ENCODE measurements at places on chromosomes 12 and 14. TPM values are rescaled to one million over a fixed set of nuclear protein-coding genes. Genes with fewer than 3 reads are reported as not detected.

- DNase-seq, result no peak
Measured at GRCh38 chr12:102564026-102564425, 83.7 kb upstream of the IGF1 start.

DNA sequence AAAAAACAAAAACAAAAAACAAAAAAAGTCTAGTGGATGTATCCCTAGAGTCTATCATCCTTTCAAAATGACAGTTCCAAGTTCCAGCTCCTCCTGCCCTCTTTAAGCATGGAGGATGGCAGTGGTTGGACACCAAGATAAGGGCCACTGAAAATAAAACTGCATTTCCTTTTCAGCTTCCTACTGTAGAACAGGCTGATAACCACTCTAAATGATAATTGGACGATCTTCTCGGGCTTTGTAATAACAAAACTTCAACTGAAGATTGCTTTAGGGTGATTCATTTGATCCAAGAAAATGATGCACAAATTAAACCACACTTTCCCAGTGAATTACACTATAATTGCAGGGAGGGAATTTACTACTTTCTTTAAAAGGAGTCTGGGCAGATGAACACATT, 42.2 kb upstream of the CRACR2A start:
- no peak for DNase-seq

- no peak for DNase-seq
Measured at GRCh38 chr14:25150934-25151790, 101.2 kb upstream of the STXBP6 start.

- no peak for DNase-seq
Measured at GRCh38 chr12:130746546-130746945, 30.4 kb upstream of the RIMBP2 start.

GRCh38 chr12:121095544-121096198, 37.0 kb upstream of the P2RX7 start:
- peak; percentile 78 for DNase-seq

- DNase-seq, result peak; percentile 88
Measured at GRCh38 chr14:77051116-77051515, 22.6 kb upstream of the IRF2BPL start.

DNA sequence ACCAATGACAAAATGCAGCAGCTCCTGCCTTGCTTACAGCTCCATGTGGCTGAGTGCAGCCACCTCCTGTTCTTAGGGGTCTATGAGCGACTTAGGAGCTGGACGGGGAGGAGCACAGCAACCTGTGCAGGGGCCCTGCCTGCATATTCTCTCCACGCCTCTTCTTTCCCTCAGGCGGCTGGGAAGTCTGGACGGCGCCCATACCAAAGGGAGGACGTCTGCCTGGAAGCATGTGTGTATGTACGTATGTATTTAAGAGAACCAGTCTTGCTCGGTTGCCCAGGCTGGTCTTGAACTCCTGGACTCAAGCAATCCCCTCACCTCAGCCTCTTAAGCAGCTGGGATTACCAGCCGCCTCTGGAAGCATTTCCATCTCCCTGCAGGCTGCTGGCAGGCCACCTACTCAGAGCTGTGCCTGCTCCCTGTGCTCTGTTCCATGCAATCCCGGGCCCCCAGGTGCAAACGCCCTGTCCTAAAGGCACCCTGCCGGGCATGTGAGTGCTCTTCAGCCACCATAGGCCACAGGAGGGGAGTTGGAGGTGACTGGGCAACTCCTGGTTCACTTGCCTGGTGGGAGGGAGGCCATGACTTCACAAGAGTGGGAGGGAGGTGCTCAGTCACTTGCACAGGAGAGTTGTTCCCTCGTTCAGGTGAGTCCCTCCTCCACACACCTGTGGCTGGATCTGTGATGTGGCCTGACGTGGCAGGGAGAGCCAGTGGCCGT, 44.3 kb downstream of the KCNA5 start:
- no peak for DNase-seq

DNA sequence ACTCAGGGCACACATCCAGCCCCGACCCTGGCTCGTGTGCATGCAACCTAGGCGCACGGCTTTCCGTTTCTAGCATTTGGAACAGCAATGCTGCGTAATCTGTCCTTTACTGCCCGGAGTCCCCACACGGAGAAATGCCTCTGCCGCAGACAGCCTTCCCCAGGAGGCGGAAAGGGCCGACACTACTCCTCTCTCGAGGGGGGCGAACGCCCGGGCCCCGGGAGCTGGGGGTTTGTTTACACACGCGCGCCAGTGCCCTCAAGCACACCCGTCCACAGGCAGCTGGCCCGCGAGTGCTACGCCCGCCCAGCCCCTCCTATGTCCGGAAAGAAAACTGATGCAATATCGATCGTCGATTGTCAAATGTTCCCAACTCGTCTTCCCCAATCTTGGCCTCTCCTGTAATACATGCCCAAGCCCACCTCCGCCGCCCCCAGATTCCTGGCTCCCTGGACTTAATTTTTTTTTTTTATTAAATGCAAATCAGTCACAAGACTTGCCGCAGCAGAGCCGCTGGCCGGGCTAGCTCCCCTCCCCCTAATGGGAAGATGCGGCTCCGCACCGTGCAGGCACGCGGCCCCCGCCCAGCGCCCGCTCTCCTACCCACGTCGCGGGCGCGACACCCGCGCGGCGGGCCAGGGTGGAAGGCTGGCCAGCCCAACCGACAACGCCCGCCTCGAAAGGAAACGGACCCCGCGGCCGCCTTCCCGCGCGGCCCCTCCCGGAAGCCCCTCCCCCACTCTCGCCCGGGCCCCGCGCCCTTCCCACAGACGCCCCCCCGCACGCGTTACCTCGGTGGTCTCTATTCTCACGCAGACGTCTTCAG, 642 bp downstream of the SLC38A2 start:
- DNase-seq, result peak; percentile 72

DNA sequence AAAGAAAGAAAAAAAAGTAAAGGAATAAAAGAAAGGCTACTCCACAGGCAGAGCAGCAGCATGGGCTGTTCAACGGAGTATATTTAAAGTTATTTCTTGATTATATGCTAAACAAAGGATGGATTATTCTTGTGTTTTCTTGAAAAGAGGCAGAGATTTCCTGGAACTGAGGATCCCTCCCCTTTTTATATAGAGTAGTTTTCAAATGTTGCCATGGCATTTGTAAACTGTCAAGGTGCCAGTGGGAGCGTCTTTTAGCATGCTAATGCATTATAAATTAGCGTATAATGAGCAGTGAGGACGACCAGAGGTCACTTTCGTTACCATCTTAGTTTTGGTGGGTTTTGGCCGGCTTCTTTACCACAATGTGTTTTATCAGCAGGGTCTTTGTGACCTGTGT, 383.0 kb downstream of the PCNX1 start:
- DNase-seq, result no peak

- no peak for DNase-seq
Measured at GRCh38 chr12:45203767-45204166, 12.1 kb upstream of the ANO6 start.

DNA sequence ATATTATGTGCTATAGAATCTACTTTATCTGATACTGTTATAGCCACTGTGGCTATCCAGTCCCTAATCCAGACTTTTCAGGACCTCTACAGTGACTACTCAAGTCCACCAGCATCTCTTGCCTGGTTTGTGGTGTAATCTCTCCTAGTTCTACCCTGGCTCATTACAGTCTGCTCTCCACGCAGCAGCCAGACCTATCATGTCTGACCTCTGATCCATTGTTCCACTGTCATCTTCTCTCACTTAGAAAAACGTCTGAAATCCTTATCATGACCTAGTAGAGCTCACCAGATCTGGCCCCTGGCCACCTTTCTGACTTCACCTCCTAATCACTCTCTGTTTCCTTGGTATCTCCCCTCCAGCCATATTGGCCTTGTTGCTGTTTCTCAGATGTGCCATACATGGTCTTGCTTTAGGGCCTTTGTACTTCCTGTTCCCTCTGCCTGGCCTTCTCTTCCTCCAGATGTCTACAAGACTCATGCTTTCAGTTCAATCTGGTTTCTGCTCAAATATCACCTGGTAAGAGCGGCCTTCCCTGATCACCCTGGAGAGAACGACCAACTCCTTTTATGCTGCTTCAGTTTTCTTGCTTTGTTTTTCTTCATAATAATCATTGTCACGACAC, 475.5 kb downstream of the AACS start:
- no peak for DNase-seq

DNA sequence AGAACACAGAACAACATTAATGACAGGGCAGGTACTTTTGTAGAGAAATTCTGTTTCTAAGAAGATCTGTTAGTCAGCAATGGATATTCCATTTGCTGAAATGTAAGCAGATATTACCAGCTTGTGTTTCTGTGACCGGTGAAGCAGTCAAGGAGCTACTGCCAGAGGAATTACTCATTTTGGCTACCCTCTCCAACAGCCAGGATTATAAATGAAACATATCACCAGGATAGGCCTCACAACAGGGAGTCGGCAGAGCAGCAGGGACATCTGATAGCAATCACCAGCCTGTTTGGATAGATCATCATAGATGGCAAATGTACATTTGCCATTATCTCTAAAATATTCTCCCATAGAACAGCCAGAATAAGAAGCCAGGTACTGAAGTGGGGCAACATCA, 440.7 kb downstream of the KCNH5 start:
- no peak for DNase-seq

MAP1LC3B2 gene
- 1.4 TPM for total RNA-seq

SLC25A47 gene
- not detected for total RNA-seq

C12orf50 gene
- not detected for total RNA-seq

CPNE8 gene
- total RNA-seq, result 33.1 TPM

GPRC5D gene
- total RNA-seq, result not detected

CATSPERB gene
- 0.19 TPM for total RNA-seq

DPY19L2 gene
- 19.1 TPM for total RNA-seq

EIF2S1 gene
- total RNA-seq, result 64.4 TPM

All from right atrium auricular region (tissue), 2 donors.